ENCODE measurements at places on chromosomes 12 and 14. TPM values are rescaled to one million over a fixed set of nuclear protein-coding genes. Genes with fewer than 3 reads are reported as not detected.

DNA sequence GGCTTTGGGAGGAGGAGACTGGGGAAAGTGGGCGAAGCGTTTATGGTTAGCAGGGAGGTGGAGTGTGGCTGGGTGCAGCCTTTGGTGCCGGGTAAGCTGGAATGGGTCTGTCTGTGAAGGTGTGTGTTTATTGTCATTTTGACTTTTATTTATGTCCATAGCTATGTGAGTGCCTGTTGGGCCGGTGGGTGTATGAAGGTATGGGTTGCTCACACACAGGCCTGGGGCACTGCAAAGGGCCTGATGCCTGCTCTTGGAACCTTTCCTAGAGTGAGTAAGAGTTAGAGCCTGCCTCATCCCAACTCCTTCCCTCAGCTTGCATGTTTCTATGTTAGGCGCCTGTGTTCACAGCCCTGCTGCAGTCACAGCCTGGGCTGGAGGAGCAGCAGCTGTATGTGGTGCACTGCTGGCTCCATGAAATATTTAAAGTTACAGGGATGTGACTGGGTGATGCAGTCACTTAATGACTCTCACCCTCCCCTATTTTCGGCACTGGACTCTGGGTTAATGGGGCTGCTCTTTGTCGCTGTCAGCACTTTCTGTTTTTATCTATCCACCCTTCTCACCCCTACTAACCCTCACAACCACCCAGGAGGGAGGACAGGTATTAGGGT lies 2.6 kb upstream of the PPP1R1A start:
- DNase-seq, result no peak

The GSKIP gene
- 56.8 TPM for total RNA-seq

GRCh38 chr12:49189731-49190716 lies 1.1 kb upstream of the TUBA1A start:
- no peak for DNase-seq

The KLRC2 gene
- total RNA-seq, result 4.7 TPM

The IL23A gene
- not detected for total RNA-seq

DNA sequence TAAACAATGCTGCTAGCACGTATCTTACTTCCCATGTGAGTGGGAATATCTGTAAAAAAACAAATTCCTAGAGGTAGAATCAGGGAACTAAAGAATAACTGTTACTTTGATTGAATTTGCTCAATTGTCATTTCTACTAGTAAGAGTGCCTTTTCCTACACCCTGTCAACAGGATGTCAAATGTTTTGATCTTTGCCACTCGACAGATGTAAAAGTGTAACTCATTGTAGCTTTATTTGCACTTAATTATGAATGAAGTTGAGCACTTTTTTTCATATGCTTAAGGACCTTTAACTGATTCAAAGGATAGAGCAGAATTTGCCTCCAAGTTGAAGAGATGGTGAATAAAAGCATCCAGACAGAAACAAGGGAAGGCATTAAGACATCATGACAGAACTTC lies 104.5 kb downstream of the PPP1R12A start:
- DNase-seq, result no peak
